Hematopoietic multipotent progenitor cell treated with erythropoietin and hydrocortisone succinate and interleukin-3 and kit ligand, for 6 days (in vitro differentiated cells): ENCODE measurements at places on chromosomes 6 and 20.

GRCh38 chr6:21914121-21914973 lies 320.8 kb downstream of the SOX4 start:
- DNase-seq, result peak; percentile 86

DNA sequence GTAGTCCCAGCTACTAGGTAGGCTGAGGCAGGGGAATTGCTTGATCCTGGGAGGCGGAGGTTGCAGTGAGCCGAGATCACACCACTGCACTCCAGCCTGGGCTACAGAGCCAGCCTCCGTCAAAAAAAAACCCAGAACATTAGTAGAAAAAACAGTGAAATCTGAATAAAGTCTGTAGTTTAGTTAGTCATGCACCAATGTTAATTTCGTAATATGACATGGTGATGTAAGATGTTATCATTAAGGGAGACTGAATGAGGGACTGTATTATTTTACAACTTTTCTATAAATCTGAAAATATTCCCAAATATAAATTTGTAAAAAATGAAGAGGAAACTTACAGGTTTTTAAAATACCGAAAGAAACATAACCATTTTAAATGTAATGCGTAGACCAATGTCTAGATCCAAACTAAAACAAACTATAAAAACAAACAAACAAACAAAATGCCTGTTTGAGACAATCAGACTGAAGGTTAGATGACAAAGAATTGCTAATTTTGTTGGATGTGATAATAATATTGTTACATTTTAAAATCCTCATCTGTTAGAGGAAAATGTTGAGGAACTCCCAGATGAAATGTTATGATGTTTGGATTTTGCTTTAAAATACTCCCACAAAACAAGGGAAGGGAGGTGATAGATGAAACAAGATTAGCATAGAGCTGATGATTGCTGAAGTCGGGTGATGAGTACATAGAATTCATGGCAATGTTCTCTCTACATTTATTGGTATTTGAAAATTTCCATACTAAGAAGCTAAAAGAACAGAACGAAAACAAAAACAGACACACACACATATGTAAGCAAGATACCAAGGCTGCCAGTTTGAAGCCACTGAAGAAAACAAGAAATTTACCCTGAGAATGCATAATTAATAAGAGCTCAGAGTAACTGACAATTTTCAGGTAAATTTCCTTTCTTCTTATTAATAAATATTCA lies 1.8 kb downstream of the GSTA4 start:
- DNase-seq, result peak; percentile 18

- no peak for DNase-seq
These were observed 1.0 kb downstream of the BFSP1 start for GRCh38 chr20:17530153-17530552.

- DNase-seq, result peak; percentile 47
These were observed 973 bp downstream of the TRIM38 start for GRCh38 chr6:25963426-25964123.
